ENCODE measurements at places on chromosomes 11 and 22. TPM values are rescaled to one million over a fixed set of nuclear protein-coding genes. Genes with fewer than 3 reads are reported as not detected.

The SULT4A1 gene
- total RNA-seq: 1.2 TPM

The TRIM34 gene
- 6.4 TPM for total RNA-seq

The FAM180B gene
- total RNA-seq: 2.9 TPM

The KCNE3 gene
- total RNA-seq: 2.4 TPM

The AQP11 gene
- total RNA-seq: 0.75 TPM

The OR5D16 gene
- total RNA-seq: not detected

The APOL1 gene
- total RNA-seq: 2.3 TPM

The ART1 gene
- total RNA-seq: 5.7 TPM

The PRR5L gene
- 8.8 TPM for total RNA-seq

The OR5B21 gene
- total RNA-seq: not detected

The CNGA4 gene
- not detected for total RNA-seq

The OOSP3 gene
- total RNA-seq: not detected

The LINC01488 gene
- 0.04 TPM for total RNA-seq

The PSMD13 gene
- 82.6 TPM for total RNA-seq

The GDPD5 gene
- total RNA-seq: 12.8 TPM

The ZBTB16 gene
- 10.0 TPM for total RNA-seq

The GTSE1 gene
- total RNA-seq: 4.4 TPM

The NELL1 gene
- 6.5 TPM for total RNA-seq

The MMP7 gene
- not detected for total RNA-seq

The ARVCF gene
- 62.5 TPM for total RNA-seq

The RBMXL2 gene
- total RNA-seq: 0.04 TPM

The PHRF1 gene
- total RNA-seq: 13.1 TPM

The CARD10 gene
- 7.8 TPM for total RNA-seq

The CCDC188 gene
- total RNA-seq: 0.93 TPM

The PRG3 gene
- total RNA-seq: 0.22 TPM

The FOLR1 gene
- total RNA-seq: 3.6 TPM

The RCOR2 gene
- 11.0 TPM for total RNA-seq

The TBX10 gene
- not detected for total RNA-seq

Data from muscle of leg (tissue), 16 donors.